ENCODE measurements at places on chromosomes 16 and 17.

DNA sequence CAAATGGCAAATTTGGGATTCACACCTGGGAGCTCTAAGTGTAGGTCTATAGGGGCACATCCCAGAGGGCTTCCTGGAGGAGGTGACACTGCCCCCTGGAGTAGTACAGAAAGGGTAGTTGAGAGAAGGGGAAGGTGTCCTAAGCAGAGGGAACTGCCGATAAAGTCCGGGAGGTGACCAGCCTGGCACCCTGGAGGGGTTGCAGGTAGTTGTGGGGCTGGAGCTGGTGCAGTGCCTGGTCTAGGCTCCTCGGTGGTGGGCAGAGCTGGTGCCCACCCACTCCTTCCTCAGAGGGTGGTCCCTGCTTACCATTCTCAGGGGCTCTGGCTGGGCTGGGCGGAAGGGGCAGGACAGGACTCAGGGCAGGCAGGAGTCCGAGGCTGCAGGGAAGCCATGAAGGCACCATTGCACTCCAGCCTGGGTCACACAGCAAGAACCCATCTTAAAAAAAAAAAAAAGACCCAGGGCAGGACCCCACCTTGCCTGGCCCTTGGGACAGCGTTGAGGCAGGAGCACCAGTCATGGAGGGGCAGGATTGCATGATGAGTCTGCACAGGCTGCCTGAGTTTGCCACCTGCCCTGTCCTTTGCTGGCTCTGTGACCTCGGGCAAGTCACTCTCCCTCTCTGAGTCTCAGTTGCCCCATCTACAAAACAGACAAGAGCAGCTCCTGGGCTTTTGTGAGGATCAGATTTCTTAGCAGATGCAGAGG is 43.8 kb downstream of the LAT start:
- no peak for DNase-seq

DNA sequence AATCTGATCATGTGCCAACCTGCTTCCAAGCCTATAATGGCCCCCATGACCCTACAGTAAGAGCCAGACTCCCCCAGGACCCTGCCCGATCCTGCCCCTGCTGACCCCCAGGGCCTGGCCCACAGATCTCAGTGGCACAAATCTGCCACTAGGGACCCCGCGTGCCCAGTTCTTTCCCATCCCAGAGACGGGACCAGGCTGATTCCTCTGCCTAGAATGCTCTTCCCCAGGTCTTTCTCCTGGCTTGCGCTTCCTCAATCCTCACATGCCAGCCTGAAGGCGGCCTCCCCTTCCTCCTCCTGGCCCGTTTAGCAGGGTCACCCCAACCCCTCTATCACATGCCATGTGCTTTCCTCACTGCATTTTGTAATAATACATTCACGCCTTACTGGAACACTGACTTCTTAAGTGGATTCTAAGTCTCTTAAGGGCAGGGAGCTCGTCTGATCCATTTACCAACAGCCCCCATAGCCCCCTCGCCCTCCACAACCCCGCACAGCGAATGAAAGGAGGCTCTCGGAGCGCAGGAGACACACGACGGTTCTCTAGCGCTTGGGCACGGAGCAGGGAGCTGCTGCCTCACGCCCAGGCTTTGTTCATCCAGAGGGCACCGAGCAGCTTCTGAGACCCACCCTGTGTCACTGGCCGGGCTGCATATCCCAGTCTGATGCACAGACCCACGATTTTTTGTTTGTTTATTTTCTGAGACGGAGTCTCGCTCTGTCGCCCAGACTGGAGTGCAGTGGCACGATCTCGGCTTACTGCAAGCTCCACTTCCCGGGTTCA is 1.2 kb downstream of the TRIM65 start:
- DNase-seq = peak; percentile 43

DNA sequence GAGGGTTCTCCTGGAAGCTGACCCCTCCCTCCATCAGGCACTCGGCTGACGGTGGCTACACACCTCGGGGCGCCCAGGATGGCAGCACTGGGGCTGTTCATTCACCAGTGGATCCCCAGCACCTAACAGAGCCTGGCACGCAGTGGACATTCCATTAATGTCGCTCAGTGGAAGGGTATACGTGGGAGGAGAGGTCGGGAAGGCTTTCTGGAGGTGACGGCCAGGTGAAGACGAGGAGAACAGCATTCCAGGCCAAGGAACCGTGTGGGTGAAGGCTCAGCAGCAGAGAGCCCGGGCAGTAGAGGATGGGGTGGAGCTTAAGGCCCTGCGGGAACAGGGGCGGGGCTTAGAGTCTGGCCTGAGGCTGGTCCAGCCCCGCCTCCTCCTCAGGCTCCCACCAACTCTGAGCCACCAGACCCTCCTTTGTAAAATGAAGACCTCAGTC is 2.5 kb upstream of the HS3ST6 start:
- peak; percentile 35 for DNase-seq

GRCh38 chr16:630249-630814 is 453 bp upstream of the WFIKKN1 start:
- DNase-seq = no peak

DNA sequence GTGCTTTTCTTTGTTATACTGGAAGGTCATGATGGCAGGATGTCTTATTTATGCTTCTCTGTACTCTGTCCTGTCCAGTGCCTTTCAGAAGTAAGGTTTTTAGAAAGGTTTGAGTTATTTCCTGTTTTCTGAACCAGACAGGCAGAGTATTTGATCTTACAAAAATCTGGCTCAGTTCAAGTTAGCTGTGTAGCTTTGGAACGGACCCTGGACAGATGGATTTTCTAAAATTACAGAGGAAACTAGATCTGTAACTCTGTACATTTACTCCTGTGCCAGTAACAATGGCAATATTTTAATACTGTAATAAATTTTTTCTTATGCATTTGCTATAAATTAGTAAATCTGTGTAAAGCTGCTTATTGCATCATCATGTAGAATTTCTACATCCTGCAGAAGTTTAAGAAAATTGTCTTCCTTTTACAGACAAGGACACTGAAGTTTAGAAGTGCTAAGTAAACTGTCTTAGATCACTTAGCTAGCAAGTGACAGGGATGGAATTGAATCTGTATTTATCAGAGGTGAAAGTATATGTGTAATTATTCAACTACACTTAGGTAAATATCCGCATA is 347.6 kb downstream of the WWOX start:
- DNase-seq = no peak

DNA sequence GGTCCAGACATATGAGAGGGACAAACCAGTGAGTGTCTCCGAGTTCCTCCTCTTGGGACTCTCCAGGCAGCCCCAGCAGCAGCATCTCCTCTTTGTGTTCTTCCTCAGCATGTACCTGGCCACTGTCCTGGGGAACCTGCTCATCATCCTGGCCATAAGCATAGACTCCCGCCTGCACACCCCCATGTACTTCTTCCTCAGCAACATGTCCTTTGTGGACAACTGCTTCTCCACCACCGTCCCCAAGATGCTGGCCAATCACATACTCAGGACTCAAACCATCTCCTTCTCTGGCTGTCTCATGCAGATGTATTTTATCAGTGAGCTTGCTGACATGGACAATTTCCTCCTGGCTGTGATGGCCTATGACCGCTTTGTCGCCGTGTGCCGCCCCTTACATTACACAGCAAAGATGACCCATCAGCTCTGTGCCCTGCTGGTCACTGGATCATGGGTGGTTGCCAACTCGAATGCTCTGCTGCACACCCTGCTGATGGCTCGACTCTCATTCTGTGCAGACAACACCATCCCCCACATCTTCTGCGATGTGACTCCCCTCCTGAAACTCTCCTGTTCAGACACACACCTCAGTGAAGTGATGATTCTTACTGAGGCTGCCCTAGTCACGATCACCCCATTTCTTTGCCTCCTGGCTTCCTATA is 19.2 kb downstream of the ZNF200 start:
- no peak for DNase-seq

DNA sequence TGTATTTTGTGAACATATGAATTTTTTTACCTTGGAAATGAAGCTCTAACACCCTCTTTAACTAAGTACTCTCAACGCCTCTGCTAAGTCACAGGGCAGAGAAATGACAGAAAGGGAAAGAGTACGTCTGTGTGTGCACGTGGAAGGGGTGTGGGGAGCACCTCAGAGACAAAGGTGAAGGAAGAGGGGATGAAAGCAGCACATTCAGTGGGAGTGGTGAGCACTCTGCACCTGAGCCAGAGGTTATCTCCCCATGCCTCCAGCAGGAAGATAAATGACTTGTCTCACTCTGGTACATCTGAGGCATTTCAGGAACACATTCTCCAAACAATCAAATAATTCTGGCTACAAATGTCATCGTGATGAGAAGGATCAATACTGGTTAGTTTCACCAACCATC is 15.0 kb downstream of the GNA13 start:
- DNase-seq = no peak

- no peak for DNase-seq
These were observed 9.1 kb downstream of the TNFRSF13B start for GRCh38 chr17:16962804-16963203.

- DNase-seq = no peak
These were observed 1.0 kb downstream of the OR1A1 start for GRCh38 chr17:3208484-3208883.

GRCh38 chr16:16960785-16961184 is 510.0 kb downstream of the XYLT1 start:
- DNase-seq = no peak

DNA sequence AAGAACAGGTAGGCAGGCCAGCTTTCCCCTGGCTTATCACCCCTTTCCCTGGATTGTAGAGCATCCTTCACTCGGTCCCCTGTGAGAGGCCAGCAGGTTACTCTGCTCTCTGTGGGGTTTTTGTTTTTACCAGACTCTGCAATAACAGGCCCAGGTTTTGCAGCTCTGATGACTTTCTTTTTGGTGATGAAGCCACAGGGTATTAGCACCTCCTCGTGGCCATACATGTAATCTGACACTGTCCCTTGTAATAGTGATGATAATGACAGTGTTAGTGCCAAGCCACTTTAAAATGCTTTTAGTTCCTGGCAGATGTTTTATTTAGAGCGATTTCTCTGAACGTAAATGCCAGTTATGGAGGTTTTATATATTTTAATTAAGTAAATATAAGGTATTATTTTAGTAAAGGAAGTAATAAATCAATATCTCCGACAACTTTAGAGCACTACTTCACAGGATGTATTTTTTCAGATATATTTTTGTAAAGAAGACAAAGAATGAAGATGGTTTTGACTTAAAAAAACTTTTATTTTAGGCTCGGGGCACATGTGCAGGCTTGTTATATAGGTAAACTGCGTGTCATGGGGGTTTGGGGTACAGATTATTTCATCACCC is 38.0 kb upstream of the CPHXL start:
- peak; percentile 84 for DNase-seq

- DNase-seq = no peak
These were observed 388.0 kb upstream of the TNRC6C start for GRCh38 chr17:77570565-77570898.

GRCh38 chr17:81337476-81337879 is 42.4 kb upstream of the SLC38A10 start:
- no peak for DNase-seq

- no peak for DNase-seq
These were observed 147.9 kb downstream of the STXBP4 start for GRCh38 chr17:55116440-55116914.

DNA sequence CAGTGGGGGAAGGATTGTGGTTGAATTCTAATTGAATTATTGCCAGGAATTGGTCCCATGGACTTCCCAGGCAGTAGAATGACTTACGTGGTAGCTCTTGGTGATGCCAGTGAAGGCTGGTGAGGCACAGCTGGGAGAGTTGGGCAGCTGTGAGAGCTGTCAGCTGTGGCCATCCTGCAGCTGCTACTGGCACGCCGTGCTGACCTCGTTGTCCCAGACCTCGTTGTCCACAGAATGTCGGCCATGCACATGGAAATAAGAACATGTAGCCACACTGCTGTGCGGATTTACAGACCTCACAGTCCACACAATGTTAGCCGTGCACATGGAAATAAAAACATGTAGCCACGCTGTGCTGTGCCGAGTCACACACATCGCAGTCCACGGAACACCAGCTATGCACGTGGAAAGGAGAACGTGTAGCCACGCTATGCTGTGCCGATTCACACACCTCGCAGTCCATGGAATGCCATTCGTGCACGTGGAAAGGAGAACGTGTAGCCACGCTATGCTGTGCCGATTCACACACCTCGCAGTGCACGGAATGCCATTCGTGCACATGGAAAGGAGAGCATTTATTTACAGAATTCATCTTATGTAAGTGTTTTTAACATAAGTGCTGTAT is 59.2 kb downstream of the BANP start:
- peak; percentile 25 for DNase-seq

DNA sequence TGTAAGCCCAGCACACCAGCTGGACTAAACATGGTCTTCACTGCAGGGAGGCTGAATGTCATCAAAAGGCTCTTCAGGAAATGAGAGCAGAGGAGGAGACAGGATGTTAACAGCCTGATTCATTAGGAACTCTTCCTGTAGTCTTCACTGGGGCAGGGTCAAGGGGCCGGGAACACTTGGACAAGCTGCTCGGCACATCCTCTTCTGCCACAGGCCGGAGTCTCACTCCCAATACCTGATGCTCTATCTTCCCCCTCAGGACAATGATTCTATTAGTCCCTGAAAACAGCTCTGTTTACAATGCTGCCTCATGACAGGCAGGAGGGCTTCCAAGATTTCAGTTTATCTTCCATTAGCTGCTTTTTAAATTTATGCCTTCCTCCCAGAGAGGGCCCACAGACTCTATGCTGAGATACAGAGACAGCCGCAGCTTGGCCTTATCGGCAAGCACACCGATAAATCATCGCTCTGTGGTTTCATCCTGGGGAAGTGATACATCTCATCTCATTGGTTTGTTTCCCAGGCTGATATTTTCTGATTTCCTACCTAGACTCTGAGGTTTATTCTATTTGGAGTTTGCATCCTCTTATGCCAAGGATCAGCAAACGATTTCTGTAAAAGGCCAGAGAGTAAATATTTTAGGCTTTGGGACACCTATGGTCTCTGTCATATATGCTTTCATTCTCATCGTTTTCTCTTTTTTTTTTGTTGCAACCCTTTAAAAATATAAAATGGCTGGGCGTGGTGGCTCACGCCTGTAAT is 214.0 kb upstream of the ASIC2 start:
- DNase-seq = no peak

- DNase-seq = peak; percentile 35
These were observed 110.3 kb downstream of the SNX29 start for GRCh38 chr16:12086822-12087221.

DNA sequence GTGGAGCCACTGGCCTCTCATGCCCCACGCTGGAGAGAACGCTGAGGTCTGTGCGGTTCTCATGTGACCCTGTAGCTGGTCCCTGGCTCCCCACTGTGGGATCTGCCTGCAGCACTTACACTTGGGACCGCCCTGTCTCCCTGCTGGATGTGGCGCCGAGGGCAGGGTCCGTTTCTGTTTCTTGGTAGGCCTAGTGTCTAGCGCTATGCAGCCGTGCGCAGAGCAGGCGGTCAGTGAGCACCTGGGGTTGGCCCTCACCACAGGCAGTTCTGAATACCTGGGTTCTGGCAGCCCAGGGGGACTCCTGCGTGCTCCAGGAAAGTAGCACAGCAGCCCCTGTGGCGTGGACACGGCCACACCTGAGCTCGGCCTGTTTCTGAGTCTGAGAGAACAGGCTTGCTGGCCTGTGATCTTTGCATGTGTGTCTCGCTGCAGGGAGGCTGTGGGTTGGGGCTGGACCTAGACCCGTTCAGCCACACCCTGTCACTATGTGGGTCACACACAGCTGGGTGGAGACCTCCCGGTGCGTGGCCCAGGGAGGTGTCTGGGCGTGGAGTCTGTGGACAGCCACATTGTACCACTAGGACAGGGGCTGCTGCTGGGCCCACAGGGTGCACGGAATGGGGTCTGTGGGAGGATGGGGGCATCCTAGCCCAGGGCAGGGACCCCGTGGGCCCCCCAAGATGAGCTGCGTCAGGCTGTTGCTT is 2.8 kb downstream of the CAPN15 start:
- no peak for DNase-seq

- DNase-seq = no peak
These were observed 6.6 kb downstream of the LPO start for GRCh38 chr17:58244963-58245362.

Measured in astrocyte of the hippocampus (primary cell).